Liver (tissue), 10 donors: ENCODE measurements at places on chromosomes 6 and 20. TPM values are rescaled to one million over a fixed set of nuclear protein-coding genes. Genes with fewer than 3 reads are reported as not detected.

GRCh38 chr6:12271997-12272396 lies 18.2 kb upstream of the EDN1 start:
- no peaks in the 10 kb centered on the region for H3K27me3 ChIP-seq
- DNase-seq = no peak
- H3K4me1 ChIP-seq = no peaks in the 10 kb centered on the region
- no peak overlapping the region for H3K27ac ChIP-seq
- H3K36me3 ChIP-seq = no peaks in the 10 kb centered on the region
- H3K4me3 ChIP-seq = no peak overlapping the region

DNA sequence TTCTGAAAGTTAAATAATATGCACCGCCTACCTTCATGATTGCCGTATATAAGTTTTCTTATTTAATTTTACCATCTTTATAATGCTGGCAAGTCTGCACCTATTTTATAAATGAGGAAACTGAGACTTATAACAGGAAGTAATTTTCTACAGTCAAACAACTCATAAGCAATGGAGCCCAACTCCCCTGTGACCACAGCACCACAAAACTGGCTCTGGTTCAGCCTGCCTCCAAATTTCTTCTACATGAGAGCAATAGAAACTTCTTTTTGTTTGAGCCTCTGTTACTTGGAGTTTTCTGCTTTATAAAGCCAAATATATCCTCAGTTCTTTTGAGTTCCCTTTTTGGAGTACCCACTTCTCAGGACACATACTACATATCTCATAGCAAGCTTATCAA lies 131.1 kb upstream of the HSF2 start:
- H3K27ac ChIP-seq = no peak overlapping the region
- DNase-seq = no peak
- H3K27me3 ChIP-seq = no peaks in the 10 kb centered on the region
- no peaks in the 10 kb centered on the region for H3K4me1 ChIP-seq
- no peaks in the 10 kb centered on the region for H3K36me3 ChIP-seq

Gene ZFP64
- polyA plus RNA-seq = 4.4 TPM

DNA sequence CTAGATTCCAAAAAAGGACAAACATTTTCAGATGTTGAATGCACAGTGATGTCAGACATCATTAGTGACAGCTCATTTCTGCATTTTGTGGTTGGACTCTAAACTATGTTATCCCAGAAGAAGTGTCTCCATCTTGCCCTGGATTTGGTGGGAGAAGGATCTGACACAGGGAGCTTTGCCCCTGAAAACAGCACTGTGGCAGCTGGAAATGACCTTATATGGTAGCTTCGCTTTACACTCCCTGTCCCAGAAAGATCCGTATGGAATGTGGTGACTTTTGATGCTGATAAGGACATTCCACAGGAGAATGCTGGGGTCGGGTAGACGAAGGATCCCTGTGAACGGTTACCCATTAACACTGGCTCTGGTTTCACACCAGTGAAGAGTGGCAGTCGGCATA lies 87.2 kb upstream of the EDN1 start:
- no peaks in the 10 kb centered on the region for H3K27me3 ChIP-seq
- H3K27ac ChIP-seq = no peak overlapping the region
- H3K4me1 ChIP-seq = no peaks in the 10 kb centered on the region

- H3K4me1 ChIP-seq = no peaks in the 10 kb centered on the region
- H3K27ac ChIP-seq = no peak overlapping the region
- H3K4me3 ChIP-seq = no peak overlapping the region
- no peaks in the 10 kb centered on the region for H3K36me3 ChIP-seq
- DNase-seq = no peak
Observed at GRCh38 chr6:137697267-137697938, 169.7 kb upstream of the TNFAIP3 start.
